ENCODE measurements at places on chromosomes 5 and 9. TPM values are rescaled to one million over a fixed set of nuclear protein-coding genes. Genes with fewer than 3 reads are reported as not detected.

DNA sequence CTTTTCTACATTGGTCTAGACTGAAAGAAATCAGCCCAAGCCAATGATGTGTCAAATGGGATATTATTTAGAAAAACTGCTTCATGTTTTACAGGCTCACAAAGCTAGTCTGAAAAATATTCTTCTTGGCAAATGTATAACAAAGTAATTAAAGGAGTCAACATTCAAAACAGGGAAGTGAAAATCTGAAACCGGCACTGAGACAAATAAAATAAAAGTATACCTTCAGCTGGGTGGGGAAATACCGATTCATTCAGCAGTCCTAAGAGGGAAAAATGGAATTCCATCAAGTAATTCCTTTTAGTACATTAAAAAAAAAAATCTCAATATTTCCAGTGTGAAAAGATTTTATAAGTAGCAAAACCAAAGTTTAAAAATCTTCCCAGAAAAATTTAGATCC is 259.6 kb upstream of the SLC24A2 start:
- DNase-seq, result no peak

- peak; percentile 10 for DNase-seq
These were observed 24.1 kb upstream of the PPP1R26 start for GRCh38 chr9:135455401-135456030.

DNA sequence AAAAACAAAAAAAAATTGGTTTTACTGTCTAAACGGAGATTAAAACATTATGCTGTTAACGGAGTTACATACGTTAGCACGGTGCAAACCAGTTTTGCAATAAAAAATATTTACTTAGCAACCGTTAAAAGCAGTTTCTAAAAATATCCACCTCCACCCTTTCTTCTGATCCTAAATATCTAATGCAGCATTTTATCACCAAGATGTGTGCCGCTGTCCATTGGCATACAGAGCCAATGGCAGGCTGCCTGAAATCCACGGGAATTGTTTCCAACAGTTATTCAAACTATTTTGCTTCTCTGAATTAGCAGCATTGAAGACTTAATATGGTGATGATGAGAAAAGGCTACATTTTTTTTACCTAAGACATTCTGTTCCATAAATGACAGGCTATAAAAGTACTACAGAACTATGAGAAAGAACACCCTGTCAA is 61.6 kb downstream of the CSNK1A1 start:
- no peak for DNase-seq

Gene CAMK2A
- total RNA-seq, result 0.88 TPM

Gene CTNNA1
- 448 TPM for total RNA-seq

- DNase-seq, result no peak
These were observed 112.8 kb upstream of the CDH12 start for GRCh38 chr5:22965960-22966359.

Gene CCDC192
- total RNA-seq, result not detected

DNA sequence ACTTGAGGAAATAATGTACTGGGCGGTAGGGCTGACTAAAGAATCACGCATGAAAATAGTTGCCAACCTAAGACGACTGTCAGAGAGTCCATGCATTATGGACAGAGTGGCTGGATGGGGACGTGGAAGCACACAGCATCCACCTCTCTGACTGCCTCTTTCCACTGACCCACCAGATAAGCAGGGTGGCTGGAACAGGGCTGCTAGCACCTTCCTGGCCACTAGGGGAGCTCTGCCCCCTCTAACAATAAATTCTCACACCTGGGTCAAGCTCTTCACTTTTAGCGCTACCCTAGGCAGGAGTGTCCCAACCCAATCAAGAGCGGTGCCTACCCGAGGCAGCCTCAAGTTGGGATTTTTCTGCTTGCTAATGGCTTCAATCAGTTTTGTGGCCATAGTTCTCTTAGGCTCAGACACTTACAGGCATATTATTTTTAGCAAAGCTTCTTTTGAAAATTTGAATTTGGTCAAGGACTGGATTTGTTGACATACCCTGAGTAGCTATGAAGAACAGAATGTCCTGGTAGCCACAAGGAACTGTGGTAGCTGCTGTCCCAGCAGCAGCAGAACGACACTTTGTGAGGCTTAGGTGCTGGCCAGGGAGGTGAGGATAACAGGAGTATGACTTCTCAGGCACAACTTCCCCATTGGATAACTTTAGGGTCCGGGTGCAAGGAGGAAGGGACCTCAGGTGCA is 6.9 kb upstream of the TPM2 start:
- DNase-seq, result peak; percentile 81
